ENCODE measurements at places on chromosomes 5 and 9. TPM values are rescaled to one million over a fixed set of nuclear protein-coding genes. Genes with fewer than 3 reads are reported as not detected.

GRCh38 chr9:133331641-133332380 is 4.2 kb downstream of the SURF6 start:
- H3K36me3 ChIP-seq, result peaks cover 48% of the 10 kb centered on the region
- DNase-seq, result no peak
- H3K27me3 ChIP-seq, result no peaks in the 10 kb centered on the region
- no peak overlapping the region for H3K27ac ChIP-seq
- H3K4me3 ChIP-seq, result no peak overlapping the region
- H3K4me1 ChIP-seq, result peaks cover 6% of the 10 kb centered on the region

DNA sequence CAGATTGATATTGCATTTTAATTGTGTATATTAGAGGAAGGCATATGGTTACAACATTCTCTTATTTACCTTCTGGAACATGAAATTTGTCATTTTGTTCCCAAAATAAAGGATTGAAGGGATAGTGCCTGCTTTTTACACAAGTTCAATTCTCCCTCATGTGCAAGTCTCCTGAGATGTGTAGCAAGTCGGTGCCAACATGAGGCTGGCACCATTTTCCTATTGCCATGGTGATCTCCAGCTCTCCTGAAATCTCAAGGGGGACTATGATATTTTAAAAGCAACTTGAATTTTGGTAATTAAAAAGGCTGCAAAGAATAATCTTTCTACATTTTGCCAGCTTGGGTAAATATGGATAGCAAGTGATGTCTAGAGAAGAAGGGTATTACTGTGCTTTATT is 693.3 kb upstream of the WWC1 start:
- H3K27me3 ChIP-seq, result no peaks in the 10 kb centered on the region
- H3K4me3 ChIP-seq, result no peak overlapping the region
- no peak for DNase-seq
- no peaks in the 10 kb centered on the region for H3K4me1 ChIP-seq
- H3K36me3 ChIP-seq, result no peaks in the 10 kb centered on the region
- H3K27ac ChIP-seq, result no peak overlapping the region

GRCh38 chr5:137182576-137182975 is 316.6 kb downstream of the SPOCK1 start:
- no peaks in the 10 kb centered on the region for H3K27me3 ChIP-seq
- no peak for DNase-seq
- no peaks in the 10 kb centered on the region for H3K36me3 ChIP-seq
- H3K4me1 ChIP-seq, result no peaks in the 10 kb centered on the region
- H3K4me3 ChIP-seq, result no peak overlapping the region

- no peak overlapping the region for H3K4me3 ChIP-seq
- no peaks in the 10 kb centered on the region for H3K27me3 ChIP-seq
- DNase-seq, result no peak
Measured at GRCh38 chr5:111172504-111172903, 51.7 kb upstream of the CAMK4 start.

Gene PKD2L2
- polyA plus RNA-seq, result not detected

Gene SPATA9
- 0.24 TPM for polyA plus RNA-seq
